Endothelial cell of umbilical vein (primary cell): ENCODE measurements at places on chromosomes 11 and 22.
A peak's percentile ranks its signal among the peaks of the same experiment; 100 is the strongest.

GRCh38 chr22:46355369-46355995 lies 20.0 kb downstream of the TRMU start:
- DNase-seq: peak; percentile 42
- H3K4me3 ChIP-seq: no peak overlapping the region
- peaks cover 7% of the 10 kb centered on the region for H3K36me3 ChIP-seq
- H3K27me3 ChIP-seq: no peaks in the 10 kb centered on the region

- H3K36me3 ChIP-seq: peaks cover 3% of the 10 kb centered on the region
- H3K27ac ChIP-seq: peak overlapping the region; percentile 47
- DNase-seq: no peak
- peak overlapping the region; percentile 1 for H3K4me3 ChIP-seq
These were observed 774 bp downstream of the APOBEC3D start for GRCh38 chr22:39021552-39022250.

DNA sequence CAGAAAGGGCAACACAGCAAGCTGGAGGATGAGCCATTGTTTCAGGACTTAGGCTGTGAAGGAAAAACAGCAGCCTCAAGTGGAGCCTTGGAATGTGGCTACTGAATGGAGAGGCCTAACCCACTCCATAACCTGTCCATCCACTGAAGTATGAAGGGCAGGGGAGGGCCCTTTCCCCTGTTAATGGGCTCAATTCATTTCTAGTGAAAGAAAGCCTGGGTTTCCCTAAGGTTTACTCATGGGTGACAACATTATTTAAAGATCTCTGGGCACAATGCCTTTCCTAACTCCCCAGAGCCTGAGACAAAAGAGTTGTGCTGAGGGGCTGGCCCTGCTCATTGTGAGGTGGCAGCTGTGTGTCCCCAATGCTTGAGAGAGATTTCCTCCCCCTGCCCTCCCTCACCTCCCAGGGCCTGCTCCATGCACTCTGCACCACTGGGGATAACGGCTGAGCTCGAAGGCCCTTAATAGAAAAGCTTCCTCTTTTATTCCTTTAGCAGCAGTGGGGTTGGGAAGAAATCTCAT lies 83.8 kb downstream of the ME3 start:
- H3K4me3 ChIP-seq: no peak overlapping the region
- no peaks in the 10 kb centered on the region for H3K36me3 ChIP-seq
- peak; percentile 47 for DNase-seq
- H3K4me1 ChIP-seq: peaks cover 42% of the 10 kb centered on the region
- no peaks in the 10 kb centered on the region for H3K27me3 ChIP-seq

GRCh38 chr11:132036220-132036619 lies 665.8 kb downstream of the NTM start:
- no peaks in the 10 kb centered on the region for H3K27me3 ChIP-seq
- DNase-seq: no peak
- H3K27ac ChIP-seq: no peak overlapping the region
- H3K36me3 ChIP-seq: no peaks in the 10 kb centered on the region
- no peaks in the 10 kb centered on the region for H3K4me1 ChIP-seq

- peaks cover 59% of the 10 kb centered on the region for H3K36me3 ChIP-seq
- H3K27ac ChIP-seq: no peak overlapping the region
- H3K4me1 ChIP-seq: no peaks in the 10 kb centered on the region
- H3K27me3 ChIP-seq: no peaks in the 10 kb centered on the region
These were observed 7.3 kb downstream of the SELENOM start for GRCh38 chr22:31099841-31100761.

- no peak overlapping the region for H3K4me3 ChIP-seq
- no peaks in the 10 kb centered on the region for H3K36me3 ChIP-seq
- H3K27me3 ChIP-seq: no peaks in the 10 kb centered on the region
- no peaks in the 10 kb centered on the region for H3K4me1 ChIP-seq
- no peak for DNase-seq
- no peak overlapping the region for H3K27ac ChIP-seq
These were observed 1384.0 kb downstream of the BRD1 start for GRCh38 chr22:48443680-48444079.

GRCh38 chr11:43994196-43994595 lies 51.8 kb downstream of the C11orf96 start:
- no peak overlapping the region for H3K27ac ChIP-seq
- H3K4me1 ChIP-seq: no peaks in the 10 kb centered on the region
- DNase-seq: no peak
- no peaks in the 10 kb centered on the region for H3K36me3 ChIP-seq
- peaks cover 2% of the 10 kb centered on the region for H3K27me3 ChIP-seq
- H3K4me3 ChIP-seq: no peak overlapping the region

DNA sequence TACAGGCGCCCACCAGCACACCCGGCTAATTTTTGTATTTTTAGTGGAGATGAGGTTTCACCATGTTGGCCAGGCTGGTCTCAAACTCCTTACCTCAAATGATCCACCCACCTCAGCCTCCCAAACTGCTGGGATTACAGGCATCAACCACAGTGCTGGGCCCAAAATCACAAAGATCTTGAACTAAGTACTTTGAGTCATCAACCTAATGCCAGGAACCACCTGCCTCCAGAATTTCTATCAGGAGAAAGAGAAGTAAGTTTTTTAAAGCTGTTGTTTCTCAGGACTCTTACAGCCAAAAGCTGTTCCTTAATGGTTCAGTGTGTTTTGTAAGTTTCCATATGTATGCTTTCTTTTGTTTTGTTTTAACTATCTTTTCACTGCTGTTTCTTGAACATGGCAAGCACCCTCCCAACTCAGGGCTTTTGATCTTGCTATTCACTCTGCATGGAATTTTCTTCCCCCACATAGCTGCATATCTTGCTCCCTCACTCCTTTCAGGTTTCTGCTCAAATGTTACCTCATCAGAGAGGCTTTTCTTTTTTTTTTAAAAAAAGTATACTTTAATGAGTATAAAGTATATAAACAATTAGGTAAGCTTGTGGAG lies 6.0 kb upstream of the PAK1 start:
- H3K36me3 ChIP-seq: no peaks in the 10 kb centered on the region
- H3K27me3 ChIP-seq: peaks cover 2% of the 10 kb centered on the region
- DNase-seq: no peak

DNA sequence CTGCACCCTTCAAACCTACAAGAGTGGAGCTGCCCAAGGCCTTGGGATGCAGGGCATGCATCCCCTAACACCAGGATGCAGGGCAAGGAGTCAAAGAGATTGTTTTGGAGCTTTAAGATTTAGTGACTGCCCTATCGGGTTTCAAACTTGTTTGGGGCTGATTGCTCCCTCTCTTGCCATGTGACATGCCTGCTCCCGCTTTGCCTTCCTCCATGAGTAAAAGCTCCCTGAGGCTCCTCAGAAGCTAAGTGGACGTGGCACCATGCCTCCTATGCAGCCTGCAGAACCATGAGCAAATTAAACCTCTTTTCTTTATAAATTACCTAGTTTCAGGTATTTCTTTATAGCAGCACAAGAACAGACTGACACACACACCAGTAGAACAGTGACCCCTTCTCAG lies 15.8 kb upstream of the CSF2RB start:
- no peaks in the 10 kb centered on the region for H3K36me3 ChIP-seq
- DNase-seq: no peak
- no peak overlapping the region for H3K4me3 ChIP-seq
- H3K27ac ChIP-seq: no peak overlapping the region
- peaks cover 3% of the 10 kb centered on the region for H3K27me3 ChIP-seq
- peaks cover 2% of the 10 kb centered on the region for H3K4me1 ChIP-seq

DNA sequence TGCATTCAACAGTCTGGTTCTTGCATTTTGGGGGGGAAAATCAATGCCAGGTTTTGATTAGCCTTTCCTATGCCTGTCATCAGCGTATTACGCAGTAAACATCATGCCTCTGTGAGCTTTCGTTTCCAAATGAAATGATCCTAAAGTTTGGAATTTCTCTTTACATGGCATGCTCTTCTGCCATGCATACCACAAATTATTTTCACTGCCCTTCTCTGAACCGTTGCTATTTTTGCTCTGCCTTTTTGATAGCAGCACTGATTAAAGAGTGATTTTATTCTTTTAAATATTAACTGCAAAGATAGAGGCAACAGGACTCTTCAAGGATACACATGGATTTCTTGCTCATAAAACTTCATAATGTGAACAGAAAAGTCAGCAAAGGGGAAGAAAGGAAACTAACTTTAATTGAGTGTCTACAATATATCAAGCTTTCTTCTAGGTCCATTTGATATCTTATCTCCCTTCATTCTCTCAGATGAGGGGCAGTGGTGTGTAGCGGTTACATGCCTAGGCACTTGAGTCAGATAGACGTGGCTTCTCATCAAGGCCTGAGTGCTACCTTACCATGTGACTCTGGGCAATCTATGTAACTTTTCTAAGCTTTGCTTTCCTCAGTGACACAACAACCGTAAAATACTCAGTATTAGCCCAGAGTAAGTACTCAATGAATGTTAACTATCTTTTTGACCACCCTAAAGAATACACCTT lies 25.0 kb upstream of the FZD4 start:
- no peak overlapping the region for H3K4me3 ChIP-seq
- H3K36me3 ChIP-seq: no peaks in the 10 kb centered on the region
- H3K4me1 ChIP-seq: peaks cover 5% of the 10 kb centered on the region
- DNase-seq: no peak
- no peaks in the 10 kb centered on the region for H3K27me3 ChIP-seq

DNA sequence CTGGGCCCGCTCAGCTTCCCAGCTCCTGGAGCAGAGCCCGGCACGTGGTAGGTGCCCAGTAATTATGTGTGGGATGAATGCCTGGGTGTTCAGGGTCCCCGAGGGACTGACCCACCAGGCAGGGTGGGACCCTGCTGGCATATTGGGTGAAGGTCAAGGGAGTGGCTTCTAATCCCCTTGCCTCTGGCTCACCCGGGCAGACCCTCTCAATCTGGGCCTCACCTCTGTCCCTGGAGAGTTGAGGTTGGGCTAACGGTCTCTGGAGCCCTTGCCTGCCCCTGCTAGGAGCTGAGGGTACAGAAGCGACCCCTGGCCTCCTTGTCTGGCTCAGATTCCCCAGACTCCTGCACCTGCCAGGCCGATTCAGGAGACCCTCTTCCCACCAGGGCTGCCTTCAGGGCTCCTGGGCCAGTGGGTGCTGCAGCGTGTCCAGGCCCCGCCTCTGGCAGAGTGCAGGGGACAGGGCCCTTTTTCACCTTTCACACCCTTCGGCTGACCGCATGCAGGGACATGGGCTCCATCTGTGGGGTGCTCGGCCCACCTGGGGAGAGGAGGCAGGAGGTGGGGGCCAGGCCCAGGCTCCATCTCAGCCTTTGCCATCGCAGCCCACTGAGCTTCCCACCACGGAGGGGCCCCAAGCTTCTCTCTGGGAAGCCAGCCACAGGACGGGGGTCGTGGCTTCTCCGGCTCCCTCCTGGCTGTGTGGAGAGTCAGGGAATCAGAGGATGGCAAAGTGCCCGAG lies 3.8 kb upstream of the CTSD start:
- H3K27me3 ChIP-seq: no peaks in the 10 kb centered on the region
- no peak for DNase-seq
- H3K4me3 ChIP-seq: no peak overlapping the region
- H3K27ac ChIP-seq: no peak overlapping the region
- peaks cover 18% of the 10 kb centered on the region for H3K4me1 ChIP-seq

DNA sequence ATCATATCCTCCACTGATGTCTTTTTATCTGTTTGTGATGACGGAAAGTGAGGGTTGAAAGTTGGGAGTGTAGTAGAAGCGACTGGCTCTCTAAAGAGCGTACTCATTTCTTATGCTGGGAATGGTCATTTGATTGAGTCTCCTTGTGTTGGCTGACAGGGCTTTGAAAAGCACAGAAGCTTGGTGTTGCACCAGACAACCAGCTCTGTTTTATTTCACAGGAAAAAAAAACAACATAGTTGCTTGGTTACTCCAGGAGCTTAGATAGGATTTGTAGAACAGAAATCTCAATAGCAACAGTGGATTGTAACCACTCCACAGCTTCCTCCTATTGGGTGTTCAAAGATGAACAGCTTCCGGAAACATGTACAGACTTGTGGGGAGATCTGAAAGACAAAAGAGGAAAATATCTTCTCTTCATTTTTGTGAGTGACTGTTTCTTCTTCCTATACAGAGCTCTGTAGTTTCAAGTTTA lies 2.7 kb downstream of the RBM14 start:
- H3K4me1 ChIP-seq: peaks cover 24% of the 10 kb centered on the region
- peaks cover 8% of the 10 kb centered on the region for H3K36me3 ChIP-seq

DNA sequence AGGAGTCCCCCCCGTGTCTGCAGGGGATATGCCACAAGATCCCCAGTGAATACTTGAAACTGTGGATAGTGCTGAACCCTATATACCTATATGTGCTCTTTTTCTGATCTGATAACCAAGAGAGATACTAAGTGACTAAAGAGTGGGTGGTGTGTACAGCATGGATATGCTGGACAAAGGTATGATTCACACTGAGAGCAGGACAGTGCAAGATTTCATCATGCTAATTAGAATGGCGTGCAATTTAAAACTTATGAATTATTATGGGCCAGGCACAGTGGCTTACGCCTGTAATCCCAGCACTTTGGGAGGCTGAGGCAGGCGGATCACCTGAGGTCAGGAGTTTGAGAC lies 90.2 kb upstream of the ALKBH3 start:
- DNase-seq: no peak
- H3K27ac ChIP-seq: peak overlapping the region; percentile 11
- H3K27me3 ChIP-seq: no peaks in the 10 kb centered on the region
- no peaks in the 10 kb centered on the region for H3K36me3 ChIP-seq

GRCh38 chr11:73995247-73995646 lies 12.6 kb upstream of the UCP2 start:
- H3K4me1 ChIP-seq: no peaks in the 10 kb centered on the region
- H3K36me3 ChIP-seq: no peaks in the 10 kb centered on the region
- peak; percentile 18 for DNase-seq
- no peak overlapping the region for H3K4me3 ChIP-seq
- no peak overlapping the region for H3K27ac ChIP-seq
- no peaks in the 10 kb centered on the region for H3K27me3 ChIP-seq

- no peaks in the 10 kb centered on the region for H3K4me1 ChIP-seq
- H3K27ac ChIP-seq: no peak overlapping the region
These were observed 65.6 kb downstream of the OR4C45 start for GRCh38 chr11:50098186-50098725.

GRCh38 chr22:37179126-37179470 lies 8.9 kb downstream of the C1QTNF6 start:
- peaks cover 30% of the 10 kb centered on the region for H3K4me1 ChIP-seq
- DNase-seq: no peak
- no peaks in the 10 kb centered on the region for H3K27me3 ChIP-seq
- H3K36me3 ChIP-seq: no peaks in the 10 kb centered on the region

GRCh38 chr11:71463331-71464211 lies 10.6 kb downstream of the NADSYN1 start:
- peaks cover 15% of the 10 kb centered on the region for H3K36me3 ChIP-seq
- no peaks in the 10 kb centered on the region for H3K27me3 ChIP-seq
- no peaks in the 10 kb centered on the region for H3K4me1 ChIP-seq
- H3K27ac ChIP-seq: no peak overlapping the region
- H3K4me3 ChIP-seq: no peak overlapping the region

DNA sequence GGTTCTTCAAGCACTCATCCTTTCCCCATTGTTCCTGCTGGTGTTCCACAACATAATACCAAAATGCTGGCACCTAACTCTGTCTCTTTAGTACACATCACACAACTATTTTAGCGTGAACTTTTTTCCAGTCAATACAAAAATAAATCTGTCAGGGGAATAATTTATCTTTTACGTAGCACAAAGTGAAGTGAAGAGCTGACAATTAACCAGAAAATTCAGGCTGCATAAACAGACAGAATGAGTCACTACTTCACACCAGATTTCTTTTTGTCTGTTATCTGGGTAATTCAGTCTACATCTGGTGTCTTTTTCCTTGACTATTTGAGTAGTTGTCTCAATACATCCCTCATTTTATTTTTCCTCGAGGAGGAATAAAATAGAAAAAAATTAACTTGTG lies 7.9 kb upstream of the ETS1 start:
- H3K4me1 ChIP-seq: peaks cover 9% of the 10 kb centered on the region
- DNase-seq: peak; percentile 93
- no peak overlapping the region for H3K27ac ChIP-seq
- no peaks in the 10 kb centered on the region for H3K36me3 ChIP-seq
- H3K27me3 ChIP-seq: peaks cover 17% of the 10 kb centered on the region

- H3K27me3 ChIP-seq: no peaks in the 10 kb centered on the region
- no peak overlapping the region for H3K27ac ChIP-seq
- H3K4me1 ChIP-seq: no peaks in the 10 kb centered on the region
- no peak overlapping the region for H3K4me3 ChIP-seq
- H3K36me3 ChIP-seq: no peaks in the 10 kb centered on the region
These were observed 20.8 kb upstream of the ZBED5 start for GRCh38 chr11:10878408-10879214.
